ENCODE measurements at places on chromosomes 4 and X.

- no peak for DNase-seq
These were observed 486 bp downstream of the CLCN3 start for GRCh38 chr4:169620880-169621248.

GRCh38 chr4:7967063-7967440 lies 27.4 kb upstream of the AFAP1 start:
- no peak for DNase-seq

- no peak for DNase-seq
These were observed 64.9 kb downstream of the ABLIM2 start for GRCh38 chr4:8093587-8094274.

- no peak for DNase-seq
These were observed 70.8 kb downstream of the DCAF8L1 start for GRCh38 chrX:27910412-27910811.

DNA sequence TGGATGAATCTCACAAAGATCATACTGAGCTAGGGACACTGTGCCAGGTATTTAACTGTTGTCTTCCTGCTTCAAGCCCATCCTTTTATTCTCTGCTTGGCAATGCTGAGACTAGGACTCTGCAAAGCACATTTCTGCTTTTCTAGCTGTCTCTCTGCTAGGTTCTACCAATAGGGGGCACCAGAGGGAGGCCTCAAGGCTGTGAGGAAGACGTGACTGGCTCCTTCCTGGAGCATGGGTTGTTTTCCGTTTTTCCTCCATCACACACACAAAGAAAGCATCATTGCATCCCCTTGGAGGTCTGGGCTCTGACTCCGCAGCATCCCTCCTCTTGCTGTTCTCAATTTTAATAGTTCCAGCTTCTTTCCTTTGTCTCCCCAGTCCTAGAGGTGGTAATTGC lies 10.9 kb upstream of the DCTD start:
- DNase-seq = peak; percentile 43

DNA sequence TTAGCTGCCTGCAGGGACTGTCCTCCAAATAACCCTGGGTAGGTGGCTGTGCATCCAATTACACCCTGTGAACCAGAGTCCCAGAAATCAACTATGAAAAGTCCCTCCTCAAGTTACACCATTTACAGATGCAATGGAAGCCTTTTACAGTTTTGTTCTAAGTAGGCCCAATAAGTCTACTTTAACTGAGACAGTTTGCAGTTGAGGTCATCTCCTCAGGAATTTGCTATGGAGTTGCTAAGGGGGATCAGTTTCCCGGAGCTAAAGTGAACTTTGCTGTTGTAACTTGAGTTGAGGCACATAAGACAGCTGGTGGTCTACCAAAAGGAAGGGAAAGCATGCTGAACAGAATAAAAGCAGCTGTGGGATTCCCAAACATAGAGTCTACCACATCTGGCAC lies 121.6 kb upstream of the STK26 start:
- no peak for DNase-seq

- no peak for DNase-seq
These were observed 131.9 kb downstream of the ADRA2C start for GRCh38 chr4:3898098-3898497.

DNA sequence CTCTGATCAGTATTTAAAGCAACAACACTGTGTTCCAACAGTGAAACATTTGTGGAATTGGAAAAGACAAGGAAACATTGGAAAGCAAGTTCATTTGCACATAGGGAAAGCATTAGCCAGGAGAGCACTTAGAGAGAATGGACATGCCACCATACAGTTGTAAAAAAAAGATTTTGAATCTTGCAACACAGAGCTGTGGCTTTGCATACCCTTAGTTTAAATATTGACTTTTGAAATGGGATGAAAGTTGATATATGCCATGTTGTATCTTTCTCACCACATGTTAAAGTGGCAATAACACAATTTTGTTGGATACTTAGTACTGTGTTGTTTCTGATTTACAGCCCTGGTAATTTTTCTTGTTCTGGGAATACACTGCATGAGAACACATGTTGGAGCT lies 208.1 kb downstream of the BMPR1B start:
- DNase-seq = no peak

- peak; percentile 33 for DNase-seq
These were observed 738.3 kb upstream of the FRG1 start for GRCh38 chr4:189202182-189202868.

- no peak for DNase-seq
These were observed 14.7 kb downstream of the SORCS2 start for GRCh38 chr4:7206911-7207567.

- DNase-seq = no peak
These were observed 47.3 kb downstream of the KCNIP4 start for GRCh38 chr4:21901281-21901680.

GRCh38 chr4:79576429-79576753 lies 168.4 kb upstream of the GK2 start:
- DNase-seq = peak; percentile 51

- DNase-seq = peak; percentile 80
These were observed 49.7 kb downstream of the RASL11B start for GRCh38 chr4:52911684-52912294.

DNA sequence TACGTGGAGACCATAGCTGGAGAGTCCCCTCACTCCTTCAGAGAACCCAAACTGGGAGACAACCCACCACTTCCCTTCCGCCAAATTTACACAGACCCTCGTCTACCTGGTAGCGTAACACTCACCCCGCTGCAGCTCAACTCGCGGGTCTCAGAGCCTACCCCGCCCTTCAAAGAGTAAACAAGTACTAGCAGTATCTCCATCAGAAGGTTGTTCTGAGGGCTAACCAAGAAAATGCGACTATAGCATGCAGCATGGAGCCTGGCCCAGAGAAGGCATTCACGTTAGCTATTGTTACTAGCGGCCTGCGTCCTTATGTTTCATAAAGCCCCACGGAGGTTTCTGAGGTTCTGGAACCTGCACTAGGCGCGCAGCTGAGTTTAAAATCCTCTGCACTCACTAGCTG lies 531 bp upstream of the MANBA start:
- DNase-seq = no peak

GRCh38 chr4:40548256-40548655 lies 81.4 kb downstream of the RBM47 start:
- DNase-seq = no peak

GRCh38 chr4:131603705-131604104 lies 1545.4 kb upstream of the PCDH10 start:
- DNase-seq = no peak

DNA sequence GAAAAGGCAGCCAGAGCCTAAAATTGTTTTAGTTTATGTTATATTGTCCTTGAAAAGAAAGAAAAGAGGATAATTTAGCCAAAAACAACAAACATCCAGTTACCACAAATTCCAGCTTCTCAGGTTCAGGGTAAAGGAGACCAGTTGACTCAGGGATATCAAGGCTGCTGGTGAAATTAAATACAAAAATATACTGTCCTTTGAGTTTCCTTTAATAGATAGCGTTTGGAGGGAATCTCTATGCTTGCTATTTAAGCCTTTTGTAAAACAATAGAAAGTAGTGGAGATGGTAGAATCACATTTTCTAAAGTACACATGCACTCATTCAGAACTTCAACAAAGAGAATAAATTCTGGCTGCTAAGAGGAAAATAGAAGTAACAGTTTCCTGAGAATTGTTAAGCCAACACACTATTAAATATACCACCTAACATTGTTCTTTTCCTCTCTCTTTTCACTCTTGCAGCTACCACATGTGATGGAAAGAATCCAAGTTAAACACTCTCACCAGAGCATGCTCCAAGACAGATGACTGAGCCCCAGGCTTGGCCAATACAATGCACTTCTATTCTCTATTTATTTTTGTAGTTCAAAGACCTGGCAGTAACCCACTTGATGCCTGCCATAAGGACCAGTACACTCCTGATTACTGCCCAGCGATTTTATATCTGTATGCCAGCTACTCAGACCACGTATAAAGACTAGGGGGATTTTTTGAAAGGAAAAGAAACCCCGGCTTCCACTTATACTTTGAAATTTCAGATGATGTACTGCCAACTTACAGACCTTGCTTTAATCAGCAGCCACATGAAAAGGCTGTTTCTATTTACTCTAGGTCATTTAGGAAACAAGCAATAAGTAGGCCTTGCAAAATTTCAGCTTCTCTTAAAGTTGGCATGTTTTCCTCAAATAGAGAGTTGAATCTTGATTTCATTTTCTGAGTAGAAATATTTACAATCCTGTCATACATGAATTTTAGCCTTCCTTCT lies 756.9 kb downstream of the FAT4 start:
- DNase-seq = no peak

GRCh38 chrX:20527558-20528011 lies 260.9 kb upstream of the RPS6KA3 start:
- DNase-seq = peak; percentile 15

- DNase-seq = no peak
These were observed 652.2 kb upstream of the DIPK2B start for GRCh38 chrX:45852884-45853283.

DNA sequence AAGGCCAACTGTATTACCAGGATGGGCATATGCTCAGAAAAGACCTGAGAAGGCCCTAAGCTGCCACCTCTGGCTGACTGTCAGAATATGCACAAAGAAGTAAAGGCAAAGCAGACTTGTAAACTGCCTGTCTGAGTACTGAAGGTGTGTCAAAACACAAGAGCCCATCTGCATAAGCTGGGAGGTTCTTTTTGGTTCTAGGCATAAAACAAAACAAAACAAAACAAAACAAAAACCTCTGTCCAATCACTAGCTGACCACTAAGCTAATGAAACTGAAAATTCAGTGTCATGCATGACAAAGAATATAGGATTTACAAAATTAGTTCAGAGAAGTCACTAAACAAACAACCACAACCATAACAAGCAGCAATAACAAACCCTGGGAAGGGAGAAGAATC lies 20.6 kb downstream of the SH3D19 start:
- no peak for DNase-seq

DNA sequence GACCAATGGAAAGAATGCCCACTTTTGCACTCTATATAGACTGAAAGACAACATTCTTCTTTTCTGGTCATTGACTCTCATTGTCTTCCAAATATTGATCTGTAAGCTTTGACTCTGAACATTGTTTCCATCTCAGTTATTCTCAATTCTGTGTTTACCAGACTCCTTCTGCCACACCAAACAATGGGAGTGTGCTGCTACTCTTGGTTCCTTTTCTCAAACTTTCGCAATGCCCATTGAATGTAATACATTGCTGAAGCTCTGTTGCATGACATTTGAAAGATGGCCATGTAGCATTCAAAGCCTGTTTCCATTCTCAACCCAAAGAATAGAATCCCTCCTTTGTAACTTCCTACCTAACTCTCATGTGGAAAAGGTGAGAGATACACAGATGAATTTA lies 136.2 kb downstream of the BTC start:
- no peak for DNase-seq

DNA sequence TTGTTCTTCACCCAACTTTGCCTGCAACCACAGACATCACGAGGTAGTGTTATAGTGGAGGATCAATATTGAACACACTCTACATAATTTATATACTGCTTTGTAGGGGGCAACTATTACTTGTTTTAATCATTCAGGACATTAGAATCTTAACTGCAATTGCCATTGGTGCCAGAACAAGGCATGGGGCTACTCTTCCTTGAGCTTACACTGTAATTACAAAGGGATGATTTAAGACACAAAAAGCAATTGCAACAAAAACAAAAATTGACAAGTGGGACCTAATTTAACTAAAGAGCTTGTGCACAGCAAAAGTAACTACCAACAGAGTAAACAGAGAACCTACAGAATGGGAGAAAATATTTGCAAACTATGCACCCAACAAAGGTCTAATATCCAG lies 24.0 kb upstream of the DDX53 start:
- DNase-seq = no peak

DNA sequence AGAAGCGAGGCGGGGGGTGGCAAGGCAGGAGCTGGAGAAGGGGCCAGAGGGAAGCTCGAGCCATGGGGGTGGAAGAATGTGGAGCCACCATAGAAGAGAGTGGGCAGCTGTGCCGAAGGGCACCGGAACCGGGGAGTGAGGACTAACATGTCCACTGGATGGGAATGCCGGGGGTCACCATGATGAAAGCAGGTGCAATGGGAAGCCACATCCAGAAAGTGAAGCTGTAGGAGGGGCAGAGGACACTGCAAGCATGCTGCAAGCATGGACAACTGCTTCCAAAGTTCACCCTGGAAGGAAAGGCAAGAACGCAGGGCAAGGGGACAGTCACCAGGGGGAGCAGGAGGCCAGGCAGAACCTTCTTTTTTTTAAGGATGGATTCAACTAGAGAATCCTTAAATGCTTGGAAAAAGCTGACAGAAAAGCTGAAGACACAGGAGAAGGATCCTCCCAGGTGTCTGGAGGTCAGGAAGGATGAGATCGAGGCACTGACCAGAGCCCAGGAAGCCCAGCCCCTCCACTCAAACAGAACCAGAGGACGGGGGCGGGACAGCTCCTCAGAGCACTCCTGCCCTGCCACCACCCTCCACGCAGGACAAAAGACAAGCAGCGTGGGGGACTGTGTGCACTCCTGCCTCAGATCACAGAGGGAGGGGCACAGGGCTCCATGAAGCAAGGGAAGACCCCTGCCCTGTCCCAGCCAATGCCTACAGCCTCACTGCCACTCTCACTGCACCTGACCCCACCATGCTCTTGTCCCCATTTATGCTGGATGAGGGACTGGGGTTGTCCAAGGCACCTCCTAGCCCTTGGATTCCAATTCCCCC lies 169.2 kb downstream of the AFAP1 start:
- DNase-seq = peak; percentile 25

DNA sequence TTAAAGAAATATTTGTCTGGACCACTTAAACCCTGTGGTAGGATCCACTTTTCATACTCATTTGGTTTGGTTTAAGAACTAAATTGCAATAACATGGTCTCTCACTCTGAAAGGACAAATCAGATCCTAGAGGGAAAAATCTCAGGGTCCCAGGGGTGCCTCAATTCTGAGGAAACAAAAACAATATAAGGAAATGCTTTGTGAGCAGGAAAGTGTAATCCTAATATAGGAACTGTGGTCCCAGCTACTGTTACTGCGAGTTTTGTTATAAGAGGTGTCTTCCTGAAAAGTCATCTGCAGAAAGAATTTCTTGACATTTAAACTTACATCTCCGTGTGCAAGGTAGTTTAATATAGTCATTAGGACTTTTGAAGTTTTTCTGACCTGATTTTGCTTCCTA lies 420.1 kb upstream of the LCORL start:
- DNase-seq = no peak

GRCh38 chr4:139957986-139958738 lies 195.8 kb downstream of the MAML3 start:
- no peak for DNase-seq

DNA sequence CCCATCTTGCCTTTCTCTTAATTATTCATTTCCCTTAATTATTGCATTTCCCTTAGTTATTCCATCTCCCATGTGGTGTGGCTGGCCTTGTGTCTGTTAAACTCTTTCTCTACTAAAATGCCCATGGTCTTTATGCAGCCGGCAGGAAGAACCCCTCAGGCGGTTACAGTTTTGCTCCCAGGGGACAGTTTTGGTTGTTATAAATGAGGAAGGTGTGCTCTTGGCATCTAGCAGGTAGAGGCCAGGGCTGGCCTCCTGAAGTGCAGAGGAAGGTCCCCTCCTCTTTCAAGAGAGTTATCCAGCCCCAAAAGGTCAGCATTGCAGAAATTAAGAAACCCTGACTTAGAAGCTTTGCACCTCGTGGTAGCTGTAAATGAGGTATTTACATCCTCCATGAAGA lies 18.0 kb downstream of the TBL1X start:
- no peak for DNase-seq

GRCh38 chr4:86898562-86898961 lies 6.3 kb upstream of the C4orf36 start:
- peak; percentile 58 for DNase-seq
